ENCODE measurements at places on chromosomes 13 and 19. TPM values are rescaled to one million over a fixed set of nuclear protein-coding genes. Genes with fewer than 3 reads are reported as not detected.

The TRPM4 gene
- not detected for total RNA-seq

The ZNF285 gene
- total RNA-seq: 10.0 TPM

- no peak for DNase-seq
Observed at GRCh38 chr19:14015524-14016035, 9.5 kb upstream of the RFX1 start.

GRCh38 chr19:19372656-19373416 lies 32.6 kb upstream of the GATAD2A start:
- DNase-seq: no peak

The TBC1D17 gene
- 94.0 TPM for total RNA-seq

DNA sequence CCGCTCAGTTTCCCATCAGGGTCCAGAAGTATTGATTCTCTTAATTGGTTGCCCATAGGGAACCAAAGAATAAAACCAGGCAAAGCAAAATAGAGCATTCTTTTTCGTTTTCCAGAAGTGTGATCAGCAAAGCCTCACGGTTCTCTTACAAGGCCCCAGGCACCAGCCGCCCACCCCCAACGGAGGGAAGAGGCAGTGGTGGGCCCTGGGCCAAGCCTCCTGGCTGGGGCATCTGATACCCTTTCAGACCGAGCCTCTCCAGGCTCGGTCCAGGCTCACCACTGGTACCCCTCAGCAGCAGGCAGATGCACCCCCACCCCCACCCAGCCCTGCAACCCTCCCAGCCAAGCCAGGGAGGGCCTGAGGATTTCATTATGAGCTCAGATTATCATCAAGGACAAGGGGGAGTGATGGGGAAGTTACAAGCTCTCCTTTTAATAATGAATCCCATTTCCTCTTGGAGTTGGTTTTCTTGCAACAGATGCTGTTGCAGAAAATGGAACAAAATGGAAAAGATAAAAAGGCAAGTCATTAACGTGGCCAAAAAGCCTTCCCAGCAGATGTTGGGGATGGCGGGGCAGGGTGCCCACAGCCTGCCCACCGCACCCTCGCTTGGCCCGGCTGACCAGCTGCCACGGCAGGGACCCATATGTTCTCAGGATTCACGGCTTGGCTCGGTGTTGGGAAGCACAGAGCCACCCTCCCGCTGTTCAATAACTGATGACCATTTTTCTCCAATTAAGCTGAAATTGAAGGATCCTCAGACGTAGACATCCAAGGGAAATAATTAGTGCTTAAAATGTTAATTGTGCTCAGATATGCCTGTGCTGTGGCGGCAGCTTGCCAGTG lies 45.9 kb upstream of the KCTD15 start:
- DNase-seq: no peak

GRCh38 chr13:50635504-50635903 lies 208.0 kb downstream of the DLEU7 start:
- no peak for DNase-seq

DNA sequence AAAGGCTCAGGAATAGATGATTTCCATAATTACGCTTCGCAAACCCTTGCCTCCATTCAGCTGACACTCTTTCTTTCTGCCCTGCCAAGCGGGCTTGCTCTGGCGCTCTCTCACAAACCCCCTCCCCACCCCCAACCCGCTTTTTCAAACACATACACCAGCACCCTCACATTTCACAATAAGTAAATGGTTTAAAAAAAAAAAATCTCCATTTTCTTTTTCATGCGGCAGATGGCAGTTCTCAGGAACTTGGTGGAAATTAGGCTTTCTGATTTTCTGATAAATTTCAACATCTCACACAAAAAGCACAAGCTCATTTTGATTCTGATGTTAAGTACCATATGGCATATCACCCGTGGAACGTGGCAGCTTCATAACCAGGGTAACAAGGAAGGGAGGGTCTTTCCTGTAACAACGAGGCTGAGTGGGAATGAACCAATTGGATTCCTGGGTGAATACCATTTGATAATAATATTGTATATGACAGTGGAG lies 43.8 kb downstream of the C13orf42 start:
- DNase-seq: no peak

DNA sequence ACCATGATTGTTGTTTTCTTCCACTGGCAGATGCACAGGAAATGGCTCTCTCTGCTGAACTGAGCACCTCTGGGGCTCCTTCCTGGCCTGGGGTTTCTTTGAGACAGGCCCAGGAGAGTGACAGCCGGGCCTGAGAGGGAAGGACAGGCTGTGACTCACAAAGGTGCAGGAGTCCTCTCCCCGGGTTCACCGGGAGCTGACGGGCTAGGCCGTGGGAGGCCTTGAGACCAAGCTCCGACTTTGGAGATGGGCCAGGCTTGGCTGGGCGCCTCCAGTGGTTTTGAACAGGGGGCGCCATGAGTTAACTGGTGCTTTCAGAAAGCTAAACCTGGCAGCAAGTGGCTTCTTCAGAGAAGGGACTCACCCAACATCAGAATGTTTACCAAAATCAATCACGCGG lies 143.4 kb downstream of the URI1 start:
- no peak for DNase-seq

The ODAD3 gene
- not detected for total RNA-seq

GRCh38 chr19:16366433-16367260 lies 42.0 kb downstream of the KLF2 start:
- peak; percentile 87 for DNase-seq

The PEPD gene
- 33.5 TPM for total RNA-seq

DNA sequence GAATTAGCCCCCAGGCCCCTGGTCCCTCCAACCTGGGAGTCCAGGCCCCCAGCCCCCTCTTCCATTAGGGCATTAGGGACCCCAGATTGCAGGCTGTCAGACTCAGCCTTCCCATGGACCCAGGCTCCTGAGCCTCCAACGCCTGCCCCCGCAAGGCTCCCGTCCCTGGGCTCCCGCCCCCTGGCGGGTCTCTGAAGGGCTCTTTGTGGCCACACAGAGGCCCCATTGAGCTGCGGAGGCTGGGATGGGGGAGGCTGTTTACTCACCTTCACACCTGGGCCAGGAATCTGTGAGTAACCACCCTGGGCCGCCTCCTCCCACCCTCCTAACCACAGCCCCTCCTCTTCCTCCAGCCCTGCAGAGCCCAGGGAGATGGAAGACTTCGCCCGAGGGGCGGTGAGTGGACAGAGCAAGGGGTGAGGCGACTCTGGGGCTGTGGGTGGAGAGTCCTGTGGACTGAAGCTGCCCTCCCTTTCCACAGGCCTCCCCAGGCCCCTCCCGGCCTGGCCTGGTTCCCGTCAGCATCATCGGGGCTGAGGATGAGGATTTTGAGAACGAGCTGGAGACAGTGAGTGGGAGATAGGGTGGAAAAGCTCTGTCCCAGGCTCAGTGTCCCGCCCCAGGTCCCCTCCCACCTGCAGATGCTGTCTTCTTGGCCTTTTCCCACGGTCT lies 4.9 kb downstream of the ARHGEF1 start:
- peak; percentile 79 for DNase-seq

The RUBCNL gene
- 10.6 TPM for total RNA-seq

The KIR3DL2 gene
- total RNA-seq: not detected

- DNase-seq: no peak
Observed at GRCh38 chr19:11873762-11874161, 13.8 kb upstream of the ZNF69 start.

GRCh38 chr13:81383444-81383843 lies 1042.5 kb upstream of the SPRY2 start:
- DNase-seq: no peak

The PLIN4 gene
- total RNA-seq: 0.36 TPM

DNA sequence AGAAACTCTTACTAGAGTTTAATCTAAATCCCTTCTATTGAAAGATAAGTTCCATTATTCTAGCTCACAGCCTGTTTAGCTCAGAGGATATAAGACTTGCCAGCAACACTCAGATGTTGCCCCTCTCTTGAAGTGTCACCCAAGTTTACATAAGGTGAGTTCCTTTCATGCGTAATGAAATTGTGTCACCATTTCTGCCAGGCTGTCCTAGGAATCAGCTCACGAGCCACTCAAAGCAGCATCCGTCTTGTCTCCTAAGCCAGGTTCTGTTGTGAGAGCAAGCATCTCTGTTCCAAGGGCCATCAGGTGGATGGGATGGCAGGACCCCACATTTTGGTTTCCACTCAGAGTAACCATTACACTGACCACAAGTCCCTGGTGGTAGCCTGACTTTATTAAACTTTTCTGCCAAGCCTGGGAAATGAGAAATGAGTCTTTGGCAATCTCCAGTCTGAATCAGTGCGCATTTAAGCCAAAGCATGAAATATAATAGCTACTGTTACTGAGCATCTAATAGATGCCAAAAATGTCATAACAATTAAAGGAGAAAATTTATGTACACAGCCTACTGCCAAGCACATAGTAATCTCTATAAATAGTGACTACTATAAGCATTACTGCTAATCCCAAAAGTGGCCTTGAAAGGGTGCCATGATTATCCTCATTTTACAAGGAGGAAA lies 179.6 kb upstream of the MIR17HG start:
- no peak for DNase-seq

The ZNF90 gene
- total RNA-seq: 10.9 TPM

The THSD1 gene
- total RNA-seq: 1.1 TPM

DNA sequence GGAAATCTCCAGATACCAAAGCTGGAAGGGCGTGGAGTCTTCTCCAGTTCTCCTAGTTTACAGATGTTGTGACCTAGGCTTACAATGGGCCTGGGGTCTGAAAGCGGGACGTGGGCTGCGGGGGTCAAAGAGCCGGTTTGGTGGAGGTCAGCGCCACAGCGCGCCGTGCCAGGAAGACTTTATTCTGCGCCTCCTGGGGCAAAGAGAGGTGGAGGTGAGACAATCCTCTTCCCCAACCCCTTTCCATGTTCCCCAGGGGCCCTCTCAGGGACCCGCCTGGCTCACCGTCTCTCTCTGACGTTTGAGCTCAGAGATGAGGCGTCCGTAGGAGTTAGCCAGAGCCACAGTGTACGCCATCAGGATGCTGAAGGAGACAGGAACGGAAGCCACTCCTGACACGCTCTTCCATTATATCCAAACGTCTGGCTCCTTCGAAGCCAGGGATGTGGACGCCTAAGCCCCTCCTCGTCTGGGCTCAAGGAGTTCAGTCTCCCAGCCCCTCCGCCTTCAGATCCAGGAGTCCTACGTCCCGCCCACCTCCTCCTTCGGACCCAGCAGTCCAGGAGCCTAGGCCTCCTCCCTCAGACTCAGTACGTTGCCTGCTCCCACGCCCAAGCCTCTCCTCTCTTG lies 776 bp upstream of the LENG1 start:
- DNase-seq: no peak

- peak; percentile 86 for DNase-seq
Observed at GRCh38 chr19:19203012-19203856, at the start of gene NR2C2AP. TSS of gene NR2C2AP (minus strand) at chr19:19203414. CDS start at chr19:19203060, 354 bp downstream.

The PRR36 gene
- total RNA-seq: 0.11 TPM

The RYR1 gene
- total RNA-seq: 1.3 TPM

DNA sequence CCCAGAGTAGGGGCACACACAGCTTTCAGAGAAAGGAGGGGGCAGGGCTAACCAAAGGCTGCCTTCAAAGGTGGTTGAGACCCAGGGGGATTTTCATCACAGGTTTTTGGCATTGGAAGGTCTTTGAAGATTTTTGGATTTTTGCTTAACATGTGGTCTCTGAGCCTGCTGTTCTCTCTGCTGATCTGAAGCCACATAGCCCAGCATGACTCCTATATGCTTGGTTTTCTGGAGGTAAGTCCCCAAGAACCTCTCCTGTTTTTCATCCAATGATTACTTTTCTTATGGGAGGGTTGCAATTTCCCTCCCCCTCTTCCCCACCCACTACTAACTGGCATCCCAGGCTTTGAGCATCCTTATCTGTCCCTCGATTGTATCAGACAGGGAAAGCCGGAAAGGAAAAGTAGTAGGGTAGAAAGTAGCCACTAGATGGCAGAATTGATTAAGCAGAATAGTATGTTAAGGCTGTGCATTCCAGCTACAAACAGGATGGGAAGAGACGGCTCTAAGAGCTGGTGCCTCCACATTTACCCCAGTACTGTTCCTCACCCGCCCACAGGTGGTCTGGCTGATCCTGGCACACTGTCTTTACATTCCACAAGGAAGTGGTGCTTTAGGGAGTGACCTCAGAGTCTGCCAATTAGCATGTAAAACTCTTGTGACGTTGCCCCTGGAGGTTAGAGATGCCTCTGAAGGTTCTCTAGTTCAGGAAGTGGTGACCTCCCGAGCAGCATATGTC lies 218.9 kb upstream of the EDNRB start:
- no peak for DNase-seq

- DNase-seq: no peak
Observed at GRCh38 chr13:30128591-30128990, 178.8 kb downstream of the KATNAL1 start.

- no peak for DNase-seq
Observed at GRCh38 chr19:52778811-52779210, 7.8 kb downstream of the ZNF600 start.

DNA sequence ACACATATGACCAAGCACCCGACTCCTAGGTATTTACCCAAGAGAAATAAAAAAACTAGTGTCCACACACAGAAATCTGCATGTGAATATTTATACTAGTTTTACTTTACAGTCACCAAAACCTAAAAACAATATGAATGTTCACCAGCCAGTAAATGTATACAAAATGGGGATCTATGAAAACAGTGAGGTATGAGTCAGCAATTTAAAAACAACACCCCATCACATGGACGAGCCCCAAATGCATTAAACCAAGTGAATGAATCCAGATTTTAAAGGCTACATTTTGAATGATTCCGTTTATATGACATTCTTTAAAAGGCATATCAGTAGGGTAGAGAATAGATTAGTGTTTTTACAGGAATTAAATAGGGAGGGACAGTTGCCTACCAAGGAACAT lies 22.1 kb downstream of the SIGLEC7 start:
- DNase-seq: no peak

The ZNF709 gene
- total RNA-seq: 7.7 TPM

The GGN gene
- not detected for total RNA-seq

GRCh38 chr13:105463011-105463501 lies 1072.4 kb downstream of the EFNB2 start:
- no peak for DNase-seq

The F10 gene
- total RNA-seq: not detected

DNA sequence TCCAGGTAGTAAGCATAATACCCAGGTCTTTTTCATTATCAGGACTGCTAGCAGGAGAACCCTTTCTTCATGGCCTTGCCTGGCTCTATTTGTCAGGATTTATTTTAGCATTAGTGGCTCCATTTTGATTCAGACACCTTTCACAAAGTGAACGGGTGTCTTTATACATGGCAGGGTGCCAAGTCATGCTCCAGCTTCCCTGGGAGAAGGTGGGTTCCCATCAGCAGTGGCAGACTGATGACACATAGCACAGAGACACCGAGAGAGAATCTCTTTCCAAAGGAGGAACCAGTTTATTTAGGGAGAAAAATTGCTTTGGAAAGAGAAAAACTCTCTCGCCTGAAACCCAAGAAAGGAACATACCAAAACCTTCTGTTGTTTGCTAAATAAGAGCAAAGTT lies 135.3 kb upstream of the TMTC4 start:
- DNase-seq: no peak

The TEX101 gene
- total RNA-seq: not detected

The PSG11 gene
- not detected for total RNA-seq

The TGFBR3L gene
- 0.57 TPM for total RNA-seq

- no peak for DNase-seq
Observed at GRCh38 chr13:79904581-79904980, 423.6 kb downstream of the NDFIP2 start.
